CD4-positive, alpha-beta memory T cell (primary cell): ENCODE measurements at places on chromosomes 6 and 20. TPM values are rescaled to one million over a fixed set of nuclear protein-coding genes. Genes with fewer than 3 reads are reported as not detected.

TAP1 gene
- 141 TPM for total RNA-seq

RMND1 gene
- 17.0 TPM for total RNA-seq

FOXP4 gene
- total RNA-seq, result 7.8 TPM

DNA sequence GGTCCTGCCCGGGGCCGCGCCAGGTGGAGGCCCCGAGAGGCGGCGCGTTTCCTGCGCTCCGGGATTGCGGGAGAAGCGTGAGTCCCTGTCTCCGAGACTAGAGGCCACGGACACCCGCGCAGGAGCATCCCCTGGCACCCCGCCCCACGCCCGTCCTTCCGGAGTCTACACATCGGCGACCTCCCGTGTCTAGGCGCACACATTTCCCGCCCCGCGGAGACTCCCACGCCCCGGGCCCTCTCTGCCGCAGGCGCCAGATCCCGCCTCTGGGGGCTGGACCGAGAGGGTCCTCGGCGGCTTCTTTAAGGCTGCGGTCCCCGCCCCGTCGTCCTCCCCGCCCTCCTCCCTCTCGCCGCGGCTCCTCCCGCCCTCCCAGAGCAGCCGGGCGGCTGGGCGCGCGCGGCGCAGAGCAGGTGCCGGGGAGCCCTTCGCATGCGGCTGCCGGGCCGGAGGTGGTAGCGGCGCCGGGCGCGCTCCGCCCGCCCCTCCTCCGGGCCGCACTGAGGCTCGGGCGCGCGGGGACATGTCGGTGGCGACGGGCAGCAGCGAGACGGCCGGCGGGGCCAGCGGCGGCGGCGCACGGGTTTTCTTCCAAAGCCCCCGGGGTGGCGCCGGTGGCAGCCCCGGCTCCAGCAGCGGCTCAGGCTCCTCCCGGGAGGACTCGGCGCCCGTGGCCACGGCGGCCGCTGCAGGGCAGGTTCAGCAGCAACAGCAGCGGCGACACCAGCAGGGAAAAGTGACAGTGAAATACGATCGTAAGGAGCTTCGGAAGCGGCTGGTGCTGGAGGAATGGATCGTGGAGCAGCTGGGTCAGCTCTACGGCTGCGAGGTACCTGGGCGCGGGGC is at the start of gene PPP1R14C:
TSS of gene PPP1R14C (plus strand) at position 375 of the 846 bp plus-strand sequence. CDS start at position 524, 149 bp downstream.
- no peaks in the 10 kb centered on the region for H3K36me3 ChIP-seq
- H3K4me3 ChIP-seq, result no peak within 1 kb of the TSS
- H3K4me1 ChIP-seq, result peaks cover 6% of the 10 kb centered on the region
- peaks cover 6% of the 10 kb centered on the region for H3K27me3 ChIP-seq

DNA sequence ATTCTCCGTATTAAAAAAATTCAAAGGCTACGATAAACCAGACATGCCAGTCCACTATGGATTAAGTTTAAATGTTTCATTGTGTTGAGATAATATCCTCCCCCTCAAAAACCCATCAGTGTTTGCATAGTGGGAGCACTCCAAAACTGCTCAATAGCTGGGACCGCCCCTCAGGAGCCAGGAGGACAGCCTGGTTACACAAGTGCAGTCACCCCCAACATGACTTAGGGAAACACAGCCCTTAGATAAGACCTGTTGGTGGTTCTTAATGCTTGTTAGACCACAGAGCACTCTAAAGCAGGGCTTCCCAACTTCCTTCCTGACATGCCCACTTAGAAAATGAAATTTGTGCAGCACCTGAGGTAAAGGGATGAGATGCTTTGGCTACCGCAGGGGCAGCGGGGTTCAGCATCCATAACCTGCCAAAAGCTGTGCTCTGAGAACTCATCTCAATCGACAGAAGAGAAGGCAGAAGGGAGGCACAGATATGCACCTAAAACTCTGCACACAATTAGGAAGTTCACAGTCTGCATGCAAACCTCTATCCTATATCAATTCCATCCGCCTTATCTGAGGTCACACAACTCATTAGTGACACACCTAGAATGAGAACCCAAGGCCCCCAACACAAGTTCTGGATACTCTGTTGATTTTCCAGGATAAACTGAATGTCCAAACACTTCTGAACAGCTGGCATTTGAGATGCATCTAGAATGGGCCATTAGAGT is 74.3 kb downstream of the RALGAPA2 start:
- no peaks in the 10 kb centered on the region for H3K27me3 ChIP-seq
- H3K36me3 ChIP-seq, result peaks cover 21% of the 10 kb centered on the region
- H3K4me3 ChIP-seq, result no peak overlapping the region
- H3K27ac ChIP-seq, result no peak overlapping the region

DNA sequence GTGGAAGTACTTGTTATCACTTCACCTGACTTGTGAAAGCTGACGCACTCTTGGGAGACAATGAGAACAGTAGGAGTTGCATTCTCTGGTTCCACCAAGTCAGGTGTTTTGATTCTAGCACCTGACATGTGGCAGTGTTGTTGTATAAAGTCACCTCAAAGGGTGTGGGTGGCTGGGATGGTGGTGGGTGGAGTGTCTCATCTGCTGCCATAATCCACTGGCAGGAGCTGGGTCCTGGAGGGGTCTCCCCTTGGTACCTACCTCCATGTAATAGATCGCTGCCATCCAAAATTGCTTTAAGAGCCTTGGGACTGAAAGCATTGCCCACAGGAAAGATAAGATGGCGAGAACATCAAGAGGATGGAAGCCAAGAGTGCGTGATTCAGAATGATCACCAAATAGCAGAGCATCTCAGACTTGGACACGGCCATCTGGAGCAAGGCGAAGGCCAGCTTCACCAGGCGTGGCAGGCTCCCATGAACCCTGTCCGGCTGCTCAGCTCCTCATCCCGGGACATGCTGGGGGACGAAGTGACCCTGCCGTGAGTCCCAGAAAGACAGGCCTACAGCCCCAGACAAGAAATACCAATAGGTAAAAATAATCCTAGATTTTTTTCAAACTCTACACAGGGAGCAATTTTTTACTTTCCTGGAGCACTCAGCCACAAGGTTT is 56.6 kb downstream of the NPEPL1 start:
- H3K27ac ChIP-seq, result no peak overlapping the region
- H3K27me3 ChIP-seq, result no peaks in the 10 kb centered on the region
- no peaks in the 10 kb centered on the region for H3K36me3 ChIP-seq
- no peak overlapping the region for H3K4me3 ChIP-seq
